ENCODE measurements at places on chromosomes 2 and 18. TPM values are rescaled to one million over a fixed set of nuclear protein-coding genes. Genes with fewer than 3 reads are reported as not detected.

The UGT1A10 gene
- total RNA-seq, result not detected

The COLEC12 gene
- 57.3 TPM for total RNA-seq

The NRBP1 gene
- total RNA-seq, result 80.3 TPM

The NMUR1 gene
- total RNA-seq, result 3.8 TPM

The UGT1A5 gene
- not detected for total RNA-seq

The GAD1 gene
- total RNA-seq, result 0.48 TPM

The IMPA2 gene
- 26.2 TPM for total RNA-seq

The CNTNAP5 gene
- not detected for total RNA-seq

The RNF181 gene
- total RNA-seq, result 131 TPM

The CSRNP3 gene
- 1.4 TPM for total RNA-seq

The GPATCH11 gene
- total RNA-seq, result 8.9 TPM

The HDAC4 gene
- 32.8 TPM for total RNA-seq

The HOXD11 gene
- not detected for total RNA-seq

The ASPRV1 gene
- total RNA-seq, result 1.8 TPM

The SLC4A1AP gene
- 27.1 TPM for total RNA-seq

The PID1 gene
- total RNA-seq, result 60.3 TPM

The TBR1 gene
- total RNA-seq, result 0.64 TPM

Data from breast epithelium (tissue), 4 donors.